ENCODE measurements at places on chromosomes 16 and 17.

DNA sequence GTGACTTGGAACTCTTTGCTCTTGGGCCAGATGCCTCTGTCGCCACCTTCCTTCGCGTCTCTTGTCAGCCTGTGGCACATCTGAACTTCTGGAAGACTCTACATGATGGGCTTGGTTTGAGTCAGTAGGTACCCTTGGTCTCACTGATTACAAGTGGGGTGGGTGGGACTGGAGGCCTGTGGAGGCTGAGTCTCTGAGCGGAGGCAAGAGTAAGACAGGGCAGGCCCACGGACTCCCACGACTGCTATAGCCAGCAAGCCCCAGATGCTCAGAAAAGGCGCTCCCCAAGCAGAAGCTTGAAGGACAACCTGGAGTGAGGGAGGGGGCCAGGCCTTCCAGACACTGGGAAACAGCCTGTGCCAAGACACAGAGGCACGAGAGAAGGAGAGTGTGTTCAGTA lies 145.7 kb downstream of the SNX29 start:
- DNase-seq: no peak

- no peak for DNase-seq
These were observed 212.8 kb downstream of the MSI2 start for GRCh38 chr17:57468932-57469775.

DNA sequence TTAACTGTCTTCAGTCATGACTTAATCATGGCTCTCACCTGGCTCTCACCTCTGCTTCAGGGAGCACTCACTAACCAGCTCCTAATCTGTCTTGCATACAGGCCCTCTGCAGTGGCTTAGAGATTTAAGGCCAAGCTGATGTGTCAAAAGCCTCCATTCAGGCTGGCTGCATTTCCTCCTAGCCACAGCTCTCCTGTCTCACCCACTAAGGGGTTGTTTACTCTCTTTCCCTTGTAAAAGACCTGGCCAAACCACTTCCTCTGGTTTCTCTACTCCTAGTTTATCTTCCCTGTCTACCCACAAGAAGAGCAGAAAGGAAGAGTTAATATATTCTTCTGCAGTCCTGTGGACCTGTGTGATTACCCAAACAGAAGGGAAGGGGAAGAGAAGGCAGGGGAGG lies 9.3 kb upstream of the ASIC2 start:
- DNase-seq: no peak

GRCh38 chr17:54992797-54993639 lies 24.5 kb downstream of the STXBP4 start:
- DNase-seq: no peak

- no peak for DNase-seq
These were observed 4.2 kb upstream of the MAFG start for GRCh38 chr17:81931557-81932332.

DNA sequence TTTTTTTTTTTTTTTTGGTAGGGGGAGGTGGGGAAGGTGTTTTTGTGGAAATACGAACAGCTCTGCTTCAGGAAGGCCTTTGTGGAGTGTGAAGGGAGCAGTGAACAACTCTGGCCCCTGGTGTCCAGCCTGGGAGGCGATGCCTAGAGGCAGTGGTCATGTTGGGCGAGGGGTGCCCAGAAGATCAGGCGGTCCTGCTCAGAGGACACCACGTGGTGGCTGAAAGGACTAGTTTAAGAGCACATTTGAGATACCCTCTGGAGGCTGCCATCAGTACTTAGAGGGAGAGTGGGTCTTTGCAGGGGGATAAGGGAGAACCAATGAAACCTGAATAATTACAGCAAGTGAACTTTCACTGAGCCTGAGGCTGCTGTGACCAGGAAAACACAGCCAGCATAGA lies 40.1 kb upstream of the RHOT1 start:
- peak; percentile 43 for DNase-seq

- no peak for DNase-seq
These were observed 76.3 kb upstream of the HNF1B start for GRCh38 chr17:37820995-37821713.

GRCh38 chr17:44110823-44111633 lies 12.4 kb downstream of the HDAC5 start:
- peak; percentile 69 for DNase-seq

- no peak for DNase-seq
These were observed 34.7 kb upstream of the KCNJ16 start for GRCh38 chr17:70040336-70040735.

DNA sequence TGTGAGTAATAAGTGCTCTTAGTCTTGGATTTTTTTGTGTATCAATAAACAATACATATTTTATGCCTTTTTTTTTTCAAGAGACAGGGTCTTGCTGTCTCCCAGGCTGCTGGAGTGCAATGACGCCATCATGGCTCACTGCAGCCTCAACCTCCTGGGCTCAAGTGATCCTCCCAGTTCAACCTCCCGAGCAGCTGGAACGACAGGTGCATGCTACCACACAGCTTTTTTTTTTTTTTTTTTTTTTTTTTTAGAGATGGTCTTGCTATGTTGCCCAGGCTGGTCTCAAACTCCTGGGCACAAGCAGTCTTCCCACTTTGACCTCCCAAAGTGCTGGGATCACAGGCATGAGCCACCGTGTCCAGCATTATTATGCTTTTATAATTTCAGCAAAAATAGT lies 13.0 kb downstream of the ACSF2 start:
- no peak for DNase-seq

DNA sequence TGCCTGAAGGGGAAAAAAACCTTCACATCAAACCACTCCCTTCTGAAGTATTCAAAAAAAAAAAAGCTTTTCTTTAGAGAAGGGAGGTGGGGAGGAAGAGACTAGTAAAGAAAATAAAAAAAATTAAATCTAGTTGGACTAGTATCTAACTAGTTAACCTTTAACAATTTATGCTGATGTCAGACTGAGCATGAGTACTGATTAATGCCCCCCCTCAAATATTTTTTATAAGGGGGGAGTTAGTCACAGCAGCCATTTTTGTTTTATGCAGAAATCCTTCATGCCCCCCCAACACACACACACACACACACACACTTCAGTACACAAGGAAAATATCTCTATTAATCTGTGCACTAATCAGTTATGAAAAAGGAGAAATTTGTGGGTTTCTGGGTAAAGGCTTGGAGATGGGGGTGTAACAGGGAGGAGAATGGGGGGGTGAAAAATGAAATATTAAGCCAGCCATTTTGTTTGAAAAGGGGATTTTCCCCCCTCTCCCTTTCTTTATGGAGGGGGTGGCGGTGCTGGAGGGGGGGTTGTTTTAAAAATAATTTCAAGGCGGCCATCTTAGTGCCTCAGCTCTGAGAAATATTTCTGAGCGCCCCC lies 4.7 kb upstream of the CHD3 start:
- no peak for DNase-seq

DNA sequence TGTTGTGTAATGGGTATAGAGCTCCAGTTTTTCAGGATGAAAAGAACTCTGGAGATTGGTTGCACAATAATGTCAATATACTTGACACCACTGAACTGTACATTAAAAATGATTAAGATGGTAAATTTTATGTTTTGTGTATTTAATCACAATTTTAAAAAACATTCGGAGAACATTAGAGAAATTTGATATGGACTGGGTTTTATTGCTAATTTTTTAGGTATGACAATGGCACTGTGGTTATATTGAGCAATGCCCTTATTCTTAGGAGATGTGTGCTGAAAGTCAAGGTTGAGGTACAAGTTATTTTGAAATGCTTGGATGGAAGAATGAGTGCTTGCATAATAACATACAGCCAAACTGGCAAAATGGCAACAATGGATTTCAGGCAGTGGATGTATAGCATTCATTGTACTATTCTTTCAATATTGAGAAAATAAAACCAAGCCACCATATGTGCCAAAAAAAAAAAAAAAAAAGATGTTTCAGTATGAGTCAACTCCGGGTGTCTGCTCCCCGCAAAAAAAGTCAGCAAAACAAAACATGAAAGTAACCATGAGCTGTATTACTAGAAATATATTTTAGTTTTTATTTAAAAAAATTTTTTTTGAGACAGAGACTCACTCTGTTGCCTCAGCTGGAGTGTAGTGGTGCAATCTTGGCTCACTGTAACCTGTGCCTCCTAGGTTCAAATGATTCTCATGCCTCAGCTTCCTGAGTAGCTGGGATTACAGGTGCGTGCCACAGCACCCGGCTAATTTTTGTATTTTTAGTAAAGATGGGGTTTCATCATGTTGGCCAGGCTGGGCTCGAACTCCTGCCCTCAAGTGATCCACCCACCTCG lies 19.8 kb downstream of the HOXB1 start:
- no peak for DNase-seq

GRCh38 chr16:82183004-82183397 lies 13.0 kb upstream of the MPHOSPH6 start:
- no peak for DNase-seq
